Suprapubic skin (tissue), 4 donors: ENCODE measurements at places on chromosomes 11 and 22. TPM values are rescaled to one million over a fixed set of nuclear protein-coding genes. Genes with fewer than 3 reads are reported as not detected.

The CD6 gene
- 1.7 TPM for total RNA-seq

DNA sequence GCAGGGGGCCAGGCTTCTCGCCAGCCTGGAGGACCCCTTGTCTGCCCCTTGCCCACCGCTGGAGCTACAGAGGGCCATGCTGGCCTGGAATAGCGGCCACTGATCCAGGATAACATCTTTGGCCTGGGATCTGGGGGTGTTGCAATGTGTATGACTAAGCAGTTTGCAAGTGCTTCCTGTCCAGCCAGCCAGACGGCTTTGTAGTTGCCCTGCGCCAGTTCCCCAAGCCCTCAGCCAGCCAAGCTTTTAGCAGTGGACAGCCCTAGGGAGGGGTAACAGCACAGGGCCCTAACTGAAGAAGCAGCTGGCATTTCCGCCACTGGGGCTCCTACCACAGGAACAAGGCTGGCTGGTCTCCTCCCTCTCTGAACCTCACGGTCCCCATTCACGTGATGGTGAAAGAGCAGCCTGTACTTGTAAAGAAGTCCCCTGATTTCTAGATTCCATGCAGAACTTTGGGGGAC, 32.1 kb downstream of the UQCR10 start:
- peak; percentile 95 for DNase-seq

DNA sequence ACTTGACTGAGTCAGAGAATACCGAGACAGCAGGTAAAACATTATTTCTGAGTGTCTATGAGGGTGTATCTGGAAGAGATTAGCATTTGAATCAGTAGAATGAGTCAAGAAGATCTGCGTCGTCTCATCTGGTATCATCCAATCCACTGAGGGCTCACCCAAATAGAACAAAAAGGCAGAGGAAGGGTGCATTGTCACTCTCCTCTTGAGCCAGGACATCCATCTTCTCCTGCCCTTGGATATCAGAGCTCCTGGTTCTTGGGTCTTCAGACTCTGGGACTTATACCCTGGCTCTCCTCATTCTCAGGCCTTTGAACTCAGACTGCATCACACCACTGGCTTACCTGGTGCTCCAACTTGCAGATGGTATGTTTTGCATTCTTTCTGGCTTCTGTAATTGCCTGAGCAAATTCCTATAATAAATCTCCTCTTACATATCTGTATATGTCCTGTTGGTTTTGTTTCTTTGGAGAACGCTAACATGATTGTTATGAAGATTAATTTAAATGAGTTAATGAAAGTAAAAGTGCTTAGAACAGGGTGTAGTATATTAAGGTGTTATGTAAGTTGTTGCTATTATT, 49.3 kb downstream of the ME3 start:
- DNase-seq: no peak

DNA sequence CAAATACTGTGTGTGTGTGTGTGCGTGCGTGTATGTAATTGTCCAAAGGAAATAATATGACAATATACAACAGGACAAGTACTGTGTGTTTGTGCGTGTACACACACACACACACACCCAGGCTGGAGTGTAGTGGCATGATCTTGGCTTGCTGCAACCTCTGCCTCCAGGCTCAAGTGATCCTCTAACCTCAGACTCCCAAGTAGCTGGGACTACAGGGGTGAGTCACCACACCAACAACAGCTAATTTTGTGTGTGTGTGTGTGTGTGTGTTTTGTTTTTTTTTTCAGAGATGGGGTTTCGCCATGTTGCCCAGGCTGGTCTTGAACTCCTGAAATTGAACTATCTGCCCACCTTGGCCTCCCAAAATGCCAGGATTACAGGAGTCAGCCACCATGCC, 61.5 kb downstream of the NUP98 start:
- no peak for DNase-seq

DNA sequence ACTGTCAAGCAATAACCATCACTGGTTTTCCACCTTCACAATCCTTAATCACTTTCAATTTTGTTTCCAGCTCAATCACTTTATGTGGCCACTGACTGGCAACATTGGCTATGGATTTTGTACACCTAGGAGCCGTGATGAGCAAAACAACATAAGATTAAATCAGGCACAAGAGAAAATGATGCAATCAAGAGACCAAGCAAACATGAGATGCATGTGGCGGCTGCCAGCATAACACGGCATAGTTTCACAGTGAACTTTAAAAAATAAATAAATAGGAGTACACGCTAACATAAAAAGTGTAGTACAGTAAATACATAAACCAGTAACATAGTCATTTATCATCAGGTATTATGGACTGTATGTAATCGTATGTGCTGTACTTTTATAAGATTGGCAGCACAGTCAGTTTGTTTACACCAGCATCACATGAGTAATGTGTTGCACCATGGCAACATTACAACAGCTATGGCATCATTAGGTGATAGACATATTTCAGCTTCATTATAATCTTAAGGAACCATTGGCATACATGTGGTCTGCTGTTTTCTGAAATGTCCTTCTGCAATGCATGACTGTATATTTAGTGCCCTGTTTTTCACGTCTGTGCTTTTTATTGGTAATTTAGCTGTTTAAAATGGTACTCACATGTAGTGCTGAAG, 83.3 kb upstream of the PRDM11 start:
- no peak for DNase-seq

- DNase-seq: no peak
These were observed 6.0 kb downstream of the DDX25 start for GRCh38 chr11:125910226-125910849.

DNA sequence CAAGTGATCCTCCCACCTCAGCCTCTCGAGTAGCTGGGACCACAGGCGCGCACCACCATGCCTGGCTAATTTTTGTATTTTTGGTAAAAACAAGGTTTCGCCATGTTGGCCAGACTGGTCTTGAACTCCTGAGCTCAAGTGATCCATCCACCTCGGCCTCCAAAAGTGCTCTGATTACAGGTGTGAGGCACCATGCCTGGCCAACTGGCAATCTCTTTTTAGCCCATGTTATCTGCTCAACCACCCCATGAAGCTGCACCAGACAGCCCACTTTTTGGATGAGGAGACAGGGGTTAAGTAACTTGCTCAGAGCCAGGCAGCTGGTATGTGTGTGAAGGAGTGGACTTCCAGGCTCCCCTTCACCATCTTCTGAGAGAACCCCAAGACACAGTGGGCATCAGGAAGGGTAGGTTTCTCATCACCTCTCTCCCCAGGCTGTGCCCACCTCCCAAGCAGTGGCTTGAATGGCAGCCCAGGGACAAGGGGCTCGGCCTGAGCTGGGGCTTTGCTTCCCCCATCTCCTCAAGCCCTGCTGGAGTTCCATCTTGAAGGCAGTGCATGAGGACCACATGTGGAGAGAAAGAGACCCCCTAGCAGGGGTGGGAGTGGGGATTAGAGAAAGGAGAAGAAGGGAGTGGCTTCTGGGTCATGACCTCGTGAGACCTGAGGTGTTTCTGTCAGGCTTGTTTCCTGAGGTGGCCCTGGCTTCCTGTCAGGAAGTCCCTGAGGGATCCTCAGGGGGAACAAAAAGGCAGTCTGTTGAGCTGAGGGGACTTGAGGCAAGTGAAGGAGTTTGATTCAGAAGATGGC, 87.5 kb upstream of the PARVA start:
- DNase-seq: peak; percentile 48
